ENCODE measurements at places on chromosomes 4 and X. TPM values are rescaled to one million over a fixed set of nuclear protein-coding genes. Genes with fewer than 3 reads are reported as not detected.
A peak's percentile ranks its signal among the peaks of the same experiment; 100 is the strongest.

DNA sequence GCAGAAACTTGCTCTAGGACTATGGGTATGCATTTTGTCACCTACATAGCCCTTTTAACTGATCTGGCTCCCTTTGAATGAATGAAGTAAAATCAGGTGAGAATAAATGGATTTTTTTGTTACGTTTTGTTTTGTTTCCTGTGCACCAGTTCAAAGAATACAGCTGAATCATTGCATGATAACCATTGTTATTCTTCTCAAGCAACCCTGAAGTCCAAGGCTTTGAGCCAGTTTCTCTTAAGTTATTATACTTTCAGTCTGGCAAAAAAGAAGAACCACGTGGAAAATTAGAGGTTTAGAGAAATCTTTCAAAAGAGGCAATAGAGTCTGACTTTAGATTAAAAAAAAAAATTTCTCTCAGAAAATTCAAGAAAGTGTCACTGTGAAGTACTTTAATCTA, 398.6 kb upstream of the TECRL start:
- H3K36me3 ChIP-seq, result no peaks in the 10 kb centered on the region
- no peaks in the 10 kb centered on the region for H3K4me1 ChIP-seq
- DNase-seq, result no peak
- no peak overlapping the region for H3K27ac ChIP-seq
- no peaks in the 10 kb centered on the region for H3K27me3 ChIP-seq
- H3K4me3 ChIP-seq, result no peak overlapping the region

GRCh38 chr4:89056953-89057398, at the start of gene FAM13A:
TSS of gene FAM13A (minus strand) at chr4:89057185. CDS start at chr4:89056964, 221 bp downstream.
- H3K4me1 ChIP-seq, result peaks cover 17% of the 10 kb centered on the region
- no peaks in the 10 kb centered on the region for H3K27me3 ChIP-seq
- no peak for DNase-seq
- peak within 1 kb of the TSS; percentile 63 for H3K27ac ChIP-seq
- no peaks in the 10 kb centered on the region for H3K36me3 ChIP-seq

GRCh38 chr4:3652586-3652985, 113.6 kb upstream of the ADRA2C start:
- H3K27ac ChIP-seq, result no peak overlapping the region
- no peaks in the 10 kb centered on the region for H3K36me3 ChIP-seq
- H3K4me3 ChIP-seq, result no peak overlapping the region
- no peaks in the 10 kb centered on the region for H3K4me1 ChIP-seq

DNA sequence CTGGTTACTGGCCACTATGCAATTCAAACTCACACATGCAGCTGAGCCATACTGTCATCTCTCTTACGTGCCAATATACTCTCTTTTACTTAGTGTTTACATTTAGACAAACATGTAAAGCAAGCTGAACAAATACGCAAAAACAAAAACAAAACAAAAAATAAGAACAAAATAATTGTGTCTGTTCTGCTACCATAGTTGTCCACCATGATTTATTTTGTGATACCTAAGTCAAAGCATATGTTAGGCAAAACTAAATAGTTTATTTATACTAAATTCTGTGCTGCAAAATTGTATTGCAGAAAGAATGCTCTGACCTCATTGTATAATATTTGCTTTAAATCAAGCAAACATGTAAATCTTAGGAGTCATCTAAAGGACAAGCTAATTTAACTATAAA, 943.2 kb upstream of the AGA start:
- no peak overlapping the region for H3K27ac ChIP-seq
- H3K4me1 ChIP-seq, result no peaks in the 10 kb centered on the region
- H3K36me3 ChIP-seq, result no peaks in the 10 kb centered on the region
- no peak overlapping the region for H3K4me3 ChIP-seq
- DNase-seq, result no peak

DNA sequence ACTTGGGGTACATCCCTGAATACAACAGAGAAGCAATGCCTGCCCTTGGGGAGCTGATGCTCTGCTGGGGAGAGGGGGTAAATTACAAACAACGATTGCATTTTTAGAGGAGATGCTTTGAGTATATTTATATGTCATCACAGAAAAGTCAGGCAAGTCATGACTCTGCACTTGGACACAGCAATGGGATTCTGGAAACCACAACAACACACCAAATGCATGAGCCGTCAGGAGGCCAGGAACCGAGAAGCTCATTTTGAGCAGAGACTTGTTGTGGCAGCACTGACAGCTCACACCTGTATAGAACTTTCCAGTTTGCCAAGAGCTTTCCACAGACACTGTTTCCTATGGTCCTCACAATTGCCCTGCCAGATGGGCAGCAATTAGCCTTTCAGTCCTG, 113.2 kb upstream of the RBPJ start:
- H3K4me3 ChIP-seq, result no peak overlapping the region
- no peaks in the 10 kb centered on the region for H3K27me3 ChIP-seq
- no peaks in the 10 kb centered on the region for H3K4me1 ChIP-seq

DNA sequence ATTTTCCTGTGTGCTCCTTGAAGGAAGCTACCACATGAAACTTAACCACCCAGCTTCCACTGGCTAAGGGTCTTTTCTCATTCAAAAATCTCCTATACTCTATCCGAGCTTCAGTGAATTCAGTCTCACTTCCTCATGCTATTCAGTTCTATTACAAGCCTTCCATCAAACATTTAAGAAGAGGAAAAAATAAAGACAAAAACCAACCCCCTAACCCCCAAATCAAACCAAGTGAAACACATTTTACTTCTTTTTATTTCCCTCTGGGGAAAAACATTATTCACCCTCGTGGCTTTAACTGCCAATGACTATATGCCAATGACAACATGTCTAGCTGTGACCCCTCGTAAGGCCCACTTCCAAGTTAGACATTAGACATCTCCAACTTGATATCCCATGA, 16.2 kb upstream of the WDR19 start:
- no peak for DNase-seq
- H3K36me3 ChIP-seq, result no peaks in the 10 kb centered on the region

- DNase-seq, result no peak
- H3K27me3 ChIP-seq, result no peaks in the 10 kb centered on the region
- H3K36me3 ChIP-seq, result no peaks in the 10 kb centered on the region
- H3K27ac ChIP-seq, result no peak overlapping the region
- H3K4me3 ChIP-seq, result no peak overlapping the region
- H3K4me1 ChIP-seq, result no peaks in the 10 kb centered on the region
Measured at GRCh38 chr4:142548491-142548890, 297.6 kb downstream of the INPP4B start.

DNA sequence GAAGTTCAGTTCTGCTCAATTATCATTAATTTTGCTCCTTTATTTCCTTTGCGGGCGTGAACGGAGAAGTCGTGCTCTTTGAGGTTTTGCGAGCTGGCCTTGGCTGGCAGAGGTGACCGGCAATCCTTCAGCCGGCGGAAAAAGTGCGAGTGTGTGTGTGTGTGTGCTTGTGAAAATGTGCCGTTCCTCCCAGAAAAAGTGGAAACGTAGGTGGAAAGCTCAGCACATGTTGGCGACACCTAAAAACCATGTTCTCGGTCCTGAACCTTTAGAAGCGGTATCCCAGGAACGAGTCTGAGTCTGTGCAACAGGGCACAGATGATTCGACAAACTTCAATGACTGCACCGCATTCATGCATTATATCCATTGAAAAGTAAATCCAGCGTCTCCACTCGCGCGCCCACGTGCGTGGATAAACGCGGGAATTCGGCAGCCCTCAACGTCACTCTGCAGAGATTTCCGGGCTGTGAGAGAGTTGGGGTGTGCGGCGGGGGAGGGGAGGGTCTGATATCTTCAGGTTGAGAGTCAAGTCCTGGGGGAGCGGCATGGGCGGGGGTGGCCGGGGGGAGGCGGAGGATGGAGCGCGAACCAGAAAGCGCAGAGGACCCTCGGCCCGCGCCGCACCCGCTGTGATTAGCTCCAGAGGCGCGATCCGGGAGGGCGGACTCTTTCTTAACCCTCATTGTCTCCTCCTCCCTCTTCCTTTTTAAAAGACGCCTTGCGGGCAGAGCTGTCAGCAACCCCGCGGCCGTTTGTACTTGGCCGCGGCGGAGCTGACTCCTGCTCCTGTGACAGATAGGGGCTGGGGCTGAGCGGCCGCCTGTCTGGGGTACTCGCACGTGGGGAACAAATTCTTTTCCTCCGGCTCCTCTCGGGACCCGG, at the start of gene SHISA3:
TSS of gene SHISA3 (plus strand) at position 737 of the 883 bp plus-strand sequence. CDS start 569 bp downstream, outside the sequence.
- no peaks in the 10 kb centered on the region for H3K36me3 ChIP-seq
- no peak for DNase-seq
- peaks cover 42% of the 10 kb centered on the region for H3K27me3 ChIP-seq
- H3K27ac ChIP-seq, result no peak within 1 kb of the TSS

DNA sequence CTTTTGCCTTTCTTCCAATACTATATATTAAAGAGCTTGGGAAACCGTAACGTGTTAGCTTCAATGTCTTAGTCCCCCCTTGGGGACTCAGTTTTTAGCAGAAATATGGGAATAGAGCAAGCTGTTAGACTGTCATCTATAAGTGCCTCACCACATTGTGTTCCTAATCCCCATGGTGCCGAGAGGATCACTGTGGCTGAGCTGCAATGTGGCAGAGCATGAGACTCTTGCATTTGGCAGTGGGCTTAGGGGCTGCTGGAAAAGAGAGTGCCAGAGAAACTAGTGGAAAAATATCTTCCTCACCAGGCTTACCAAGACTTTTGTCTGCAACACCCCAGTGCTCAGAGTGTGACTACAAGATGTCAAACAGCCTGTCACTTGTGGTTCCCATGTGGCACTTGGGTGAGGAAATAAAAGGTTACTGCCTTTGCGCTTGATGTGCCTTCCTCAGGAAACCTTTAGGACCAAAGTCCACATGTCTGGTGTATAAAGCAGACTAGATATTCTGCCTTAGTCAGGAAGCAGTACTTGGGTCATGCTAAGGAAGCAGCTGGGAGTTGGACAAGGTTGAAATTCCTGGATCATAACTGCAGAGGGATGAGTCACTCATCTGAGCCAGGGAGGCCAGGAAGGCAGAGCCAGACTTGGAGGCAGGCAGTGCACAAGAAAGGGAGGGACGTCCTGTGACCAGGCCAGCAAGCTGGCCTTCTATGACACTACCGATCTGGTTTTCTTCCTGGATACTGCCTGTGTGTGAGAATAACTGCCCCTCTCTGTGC, 9.7 kb upstream of the MAGEA4 start:
- H3K4me1 ChIP-seq, result peaks cover 3% of the 10 kb centered on the region
- peak; percentile 59 for DNase-seq
- no peaks in the 10 kb centered on the region for H3K36me3 ChIP-seq
- H3K4me3 ChIP-seq, result no peak overlapping the region
- no peak overlapping the region for H3K27ac ChIP-seq

DNA sequence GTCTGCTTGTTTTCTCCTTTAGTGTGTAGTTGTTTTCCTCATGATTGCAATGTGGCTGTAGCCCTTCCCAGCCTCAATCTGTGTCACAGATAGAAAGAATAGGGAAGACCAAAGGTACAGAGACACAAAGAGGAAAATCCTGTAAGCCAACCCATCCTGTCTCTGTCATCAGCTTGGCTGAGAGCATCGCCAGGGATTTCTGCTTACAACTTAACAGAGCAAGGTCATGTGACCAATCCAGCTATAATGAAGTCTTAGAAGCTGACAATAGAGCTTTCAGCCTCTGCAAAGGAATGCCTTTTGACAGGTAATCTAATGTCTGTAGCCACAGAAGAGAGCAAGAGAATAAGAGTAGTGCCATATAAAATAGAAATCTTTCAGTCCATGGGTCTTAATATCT, 1598.0 kb upstream of the AGA start:
- no peaks in the 10 kb centered on the region for H3K36me3 ChIP-seq
- no peaks in the 10 kb centered on the region for H3K4me1 ChIP-seq
- H3K27me3 ChIP-seq, result no peaks in the 10 kb centered on the region

ETDA gene
- total RNA-seq, result not detected

GRCh38 chrX:113421432-113421831, 580.8 kb upstream of the AMOT start:
- no peak for DNase-seq
- H3K27ac ChIP-seq, result no peak overlapping the region
- H3K4me1 ChIP-seq, result no peaks in the 10 kb centered on the region
